ENCODE measurements at places on chromosomes 5 and 9. TPM values are rescaled to one million over a fixed set of nuclear protein-coding genes. Genes with fewer than 3 reads are reported as not detected.

The NKD2 gene
- polyA plus RNA-seq, result not detected

The FOXD1 gene
- polyA plus RNA-seq, result not detected

The MUSK gene
- not detected for polyA plus RNA-seq

The DNM1 gene
- 0.18 TPM for polyA plus RNA-seq

The OGN gene
- polyA plus RNA-seq, result 0.33 TPM

The TRPM3 gene
- not detected for polyA plus RNA-seq

The SPINK6 gene
- not detected for polyA plus RNA-seq

Data from IgD-negative memory B cell (primary cell).